ENCODE measurements at places on chromosomes 1 and 21.

- no peaks in the 10 kb centered on the region for H3K4me1 ChIP-seq
- no peaks in the 10 kb centered on the region for H3K27me3 ChIP-seq
- no peak overlapping the region for H3K27ac ChIP-seq
- no peak overlapping the region for H3K4me3 ChIP-seq
Measured at GRCh38 chr1:112744009-112744578, 29.0 kb upstream of the PPM1J start.

DNA sequence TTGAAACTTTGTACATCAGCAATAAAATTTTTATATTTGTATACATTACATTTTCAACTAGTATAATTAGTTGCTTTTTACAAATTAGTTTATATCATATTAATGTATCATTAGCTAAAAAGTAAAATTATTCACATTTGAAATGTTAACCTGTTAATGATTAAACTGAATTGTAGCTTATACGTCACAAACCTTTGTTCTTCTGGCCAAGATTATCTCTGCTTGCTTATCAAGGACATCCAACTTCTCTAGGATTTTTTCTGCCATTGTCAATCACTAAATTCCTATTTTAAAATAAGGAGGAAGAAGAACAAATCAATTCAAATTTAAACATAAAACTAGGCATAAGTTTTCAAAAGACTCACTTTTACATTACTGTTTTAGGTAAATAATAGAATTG lies 7.8 kb downstream of the C1orf141 start:
- no peak overlapping the region for H3K4me3 ChIP-seq
- H3K27me3 ChIP-seq: no peaks in the 10 kb centered on the region
- no peaks in the 10 kb centered on the region for H3K36me3 ChIP-seq
- DNase-seq: no peak
- no peak overlapping the region for H3K27ac ChIP-seq

DNA sequence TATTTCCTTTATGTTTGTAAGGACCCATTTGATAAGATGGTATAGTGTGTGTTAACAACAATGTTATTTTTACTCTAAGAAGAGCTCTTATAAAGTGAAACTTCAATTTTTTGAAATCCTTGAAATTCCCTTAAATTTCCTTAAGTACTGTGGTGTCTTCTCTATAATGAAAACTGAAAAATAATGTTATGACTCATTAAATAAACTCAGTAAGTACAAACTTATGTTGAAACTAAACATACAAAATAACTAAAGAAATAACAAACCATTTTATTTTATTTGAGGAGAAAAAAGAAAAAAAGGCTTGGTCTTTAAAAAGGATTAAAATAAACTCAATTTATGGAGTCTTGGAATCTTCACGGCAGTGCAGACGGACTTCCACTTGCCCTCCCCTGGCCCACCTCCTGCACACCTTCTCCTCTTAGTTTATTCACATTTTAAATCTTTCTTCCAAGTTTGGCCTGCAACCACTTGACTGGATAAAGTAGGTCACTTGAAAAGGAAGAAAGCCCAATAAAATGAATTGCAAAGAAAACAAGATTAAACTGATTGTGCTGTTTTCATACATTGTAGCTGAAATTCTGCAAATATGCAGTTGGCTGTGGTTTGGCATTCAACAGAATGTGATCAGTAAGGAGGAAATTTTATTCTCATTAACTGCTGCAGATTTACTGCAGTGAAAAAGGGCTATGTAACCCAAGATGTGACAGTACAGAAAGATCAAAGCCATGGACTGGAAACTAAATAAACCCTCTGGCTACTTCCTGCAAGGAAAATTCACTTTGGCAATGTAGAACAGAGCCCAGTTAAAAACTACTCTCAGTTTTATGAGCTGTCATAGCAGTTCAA lies 48.5 kb upstream of the SCYL3 start:
- no peaks in the 10 kb centered on the region for H3K36me3 ChIP-seq
- DNase-seq: no peak
- H3K4me1 ChIP-seq: no peaks in the 10 kb centered on the region
- H3K27me3 ChIP-seq: no peaks in the 10 kb centered on the region
- H3K4me3 ChIP-seq: no peak overlapping the region
- no peak overlapping the region for H3K27ac ChIP-seq

DNA sequence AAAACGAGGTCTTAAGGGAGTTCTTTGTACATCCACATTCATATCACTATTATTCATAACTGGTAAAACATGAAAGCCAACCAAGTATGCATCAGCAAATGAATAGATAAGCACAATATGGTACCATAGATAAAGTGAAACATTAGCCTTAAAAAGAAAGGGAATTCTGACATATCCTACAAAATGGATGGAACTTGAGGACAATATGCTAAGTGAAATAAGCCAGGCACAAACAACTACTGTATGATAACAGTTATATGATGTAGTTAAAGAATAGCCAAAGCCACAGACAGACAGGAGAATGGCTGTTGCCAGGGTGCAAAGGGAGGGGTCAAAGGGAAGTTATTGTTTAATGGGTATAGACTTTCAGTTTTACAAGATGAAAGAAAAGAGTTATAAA lies 148.9 kb downstream of the EIF4G3 start:
- no peak overlapping the region for H3K4me3 ChIP-seq
- H3K27ac ChIP-seq: no peak overlapping the region
- H3K36me3 ChIP-seq: no peaks in the 10 kb centered on the region
- DNase-seq: no peak
- no peaks in the 10 kb centered on the region for H3K27me3 ChIP-seq
- no peaks in the 10 kb centered on the region for H3K4me1 ChIP-seq

- H3K27ac ChIP-seq: no peak overlapping the region
- H3K36me3 ChIP-seq: no peaks in the 10 kb centered on the region
- H3K4me3 ChIP-seq: no peak overlapping the region
- no peak for DNase-seq
- H3K4me1 ChIP-seq: no peaks in the 10 kb centered on the region
Measured at GRCh38 chr1:183124259-183124658, 61.8 kb upstream of the LAMC2 start.

DNA sequence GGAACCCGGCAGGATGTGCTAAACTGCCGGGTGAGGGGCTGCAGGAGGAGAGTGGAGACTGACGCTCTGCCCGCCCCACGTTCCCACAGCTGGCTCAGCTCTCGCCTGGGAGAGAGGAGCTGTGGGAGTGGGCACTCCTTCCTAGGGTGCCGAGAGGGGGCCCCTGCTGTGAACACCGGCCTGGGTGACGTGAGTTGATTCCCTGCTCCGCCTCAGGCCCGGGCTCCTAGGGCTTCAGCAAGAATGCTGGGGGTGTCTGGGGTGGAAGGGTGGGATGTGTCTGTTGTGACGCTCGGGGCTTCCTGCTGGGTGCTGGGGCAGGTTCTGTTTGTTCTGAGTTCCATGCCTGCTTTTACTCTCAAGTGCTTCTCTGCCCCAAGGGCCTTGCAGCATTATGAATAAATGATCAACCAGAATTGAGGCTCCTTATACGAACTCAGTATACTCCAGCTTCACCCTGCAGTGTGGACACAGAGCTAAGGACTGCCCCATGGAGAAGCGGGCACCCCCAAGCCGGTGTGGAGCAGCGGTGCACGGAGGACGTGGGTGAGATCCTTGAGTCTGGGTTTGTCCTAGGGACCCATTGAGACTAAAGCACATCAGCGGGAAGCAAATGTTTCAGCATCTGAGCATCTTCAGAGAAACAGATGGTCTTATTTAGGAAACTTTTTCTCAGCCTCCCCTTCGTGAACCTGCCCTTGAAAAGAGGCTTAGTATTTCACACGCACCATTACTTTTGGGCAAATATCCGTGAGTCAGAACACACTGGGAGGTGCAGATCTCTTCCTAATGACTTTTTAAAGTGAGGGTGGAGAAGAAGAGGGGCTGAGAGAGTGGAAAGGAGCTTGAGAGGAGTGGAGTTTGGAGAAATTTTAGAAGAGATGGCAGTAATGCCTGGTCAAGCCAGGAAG lies 41.7 kb downstream of the SYT6 start:
- DNase-seq: no peak
- H3K27ac ChIP-seq: no peak overlapping the region
- H3K36me3 ChIP-seq: no peaks in the 10 kb centered on the region
- no peaks in the 10 kb centered on the region for H3K27me3 ChIP-seq

- no peaks in the 10 kb centered on the region for H3K27me3 ChIP-seq
- DNase-seq: no peak
- H3K4me1 ChIP-seq: no peaks in the 10 kb centered on the region
- no peak overlapping the region for H3K27ac ChIP-seq
Measured at GRCh38 chr1:239772446-239772845, 319.2 kb upstream of the FMN2 start.

GRCh38 chr1:179303200-179303785 lies 9.7 kb downstream of the SOAT1 start:
- H3K4me3 ChIP-seq: no peak overlapping the region
- H3K36me3 ChIP-seq: peaks cover 6% of the 10 kb centered on the region
- H3K27me3 ChIP-seq: no peaks in the 10 kb centered on the region
- no peak for DNase-seq

- no peak overlapping the region for H3K4me3 ChIP-seq
- no peak overlapping the region for H3K27ac ChIP-seq
- no peaks in the 10 kb centered on the region for H3K27me3 ChIP-seq
- DNase-seq: no peak
Measured at GRCh38 chr1:28323720-28324119, 5.1 kb upstream of the MED18 start.

- H3K4me3 ChIP-seq: no peak overlapping the region
- H3K36me3 ChIP-seq: no peaks in the 10 kb centered on the region
- no peaks in the 10 kb centered on the region for H3K27me3 ChIP-seq
- no peak for DNase-seq
Measured at GRCh38 chr1:38310079-38310478, 263.5 kb upstream of the POU3F1 start.

DNA sequence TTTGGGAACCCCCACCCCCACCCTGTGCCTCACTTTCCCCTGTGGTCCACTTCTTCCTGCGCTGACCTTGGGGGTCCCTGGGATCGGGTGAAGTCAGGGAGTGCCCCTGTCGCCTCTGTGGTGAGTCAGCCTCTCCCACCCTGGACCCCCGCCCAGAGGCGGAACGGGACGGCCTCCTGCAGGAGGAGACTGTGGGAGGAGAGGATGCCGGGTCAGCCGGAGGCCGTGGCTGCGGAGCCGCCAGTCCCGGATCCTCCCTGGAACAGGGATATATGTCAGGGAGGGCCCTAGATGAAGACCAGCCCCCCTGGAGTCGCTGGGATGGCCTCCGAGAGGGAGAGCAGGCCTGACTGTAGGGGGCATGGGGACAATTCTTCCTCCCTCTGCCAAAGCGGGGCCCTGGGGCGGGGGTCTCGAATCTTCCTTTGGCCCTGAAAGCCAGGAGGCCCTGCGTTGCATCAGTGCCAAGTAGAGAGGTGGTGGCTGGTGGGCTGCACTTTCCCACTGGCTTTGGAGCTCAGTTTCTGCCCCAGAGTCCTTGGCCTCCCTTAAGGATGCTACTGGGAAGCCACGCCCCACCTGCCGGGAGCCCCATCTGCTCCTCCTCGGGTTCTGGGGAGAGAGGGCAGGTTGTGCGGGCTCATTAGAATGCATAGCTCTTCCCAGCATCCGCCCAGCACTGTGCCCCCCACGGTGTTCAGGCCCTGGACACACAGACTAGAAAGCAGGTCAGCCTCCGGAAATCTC lies 930 bp downstream of the ARHGEF10L start:
- no peak for DNase-seq
- no peaks in the 10 kb centered on the region for H3K4me1 ChIP-seq
- H3K4me3 ChIP-seq: no peak overlapping the region

DNA sequence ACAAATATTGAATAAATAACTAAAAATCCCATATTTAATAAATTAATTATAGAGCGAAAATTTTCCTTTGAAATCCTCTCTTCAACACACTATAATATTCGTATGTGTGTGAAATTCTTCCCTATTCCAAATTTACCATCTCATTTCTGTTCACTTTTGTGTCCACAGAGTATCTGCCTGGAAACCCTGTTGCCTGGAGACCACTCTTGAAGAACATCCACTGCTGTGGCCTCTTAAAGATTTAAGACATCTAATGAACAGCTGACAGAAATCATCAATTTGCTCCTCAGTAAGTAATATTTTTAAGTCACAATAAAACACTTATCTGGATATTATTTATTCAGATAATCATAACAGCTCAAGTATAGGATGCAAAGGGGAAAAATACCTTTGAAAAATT lies 69.7 kb downstream of the CYYR1 start:
- no peak overlapping the region for H3K27ac ChIP-seq
- H3K4me3 ChIP-seq: no peak overlapping the region
- H3K27me3 ChIP-seq: no peaks in the 10 kb centered on the region
- no peaks in the 10 kb centered on the region for H3K36me3 ChIP-seq
- H3K4me1 ChIP-seq: no peaks in the 10 kb centered on the region

- no peak overlapping the region for H3K4me3 ChIP-seq
- H3K27ac ChIP-seq: no peak overlapping the region
- H3K27me3 ChIP-seq: no peaks in the 10 kb centered on the region
- no peak for DNase-seq
- no peaks in the 10 kb centered on the region for H3K36me3 ChIP-seq
- H3K4me1 ChIP-seq: no peaks in the 10 kb centered on the region
Measured at GRCh38 chr1:3133686-3134085, 64.7 kb downstream of the PRDM16 start.

- H3K4me3 ChIP-seq: no peak overlapping the region
- no peak for DNase-seq
- no peaks in the 10 kb centered on the region for H3K36me3 ChIP-seq
Measured at GRCh38 chr1:43065616-43066399, 106.3 kb downstream of the EBNA1BP2 start.

DNA sequence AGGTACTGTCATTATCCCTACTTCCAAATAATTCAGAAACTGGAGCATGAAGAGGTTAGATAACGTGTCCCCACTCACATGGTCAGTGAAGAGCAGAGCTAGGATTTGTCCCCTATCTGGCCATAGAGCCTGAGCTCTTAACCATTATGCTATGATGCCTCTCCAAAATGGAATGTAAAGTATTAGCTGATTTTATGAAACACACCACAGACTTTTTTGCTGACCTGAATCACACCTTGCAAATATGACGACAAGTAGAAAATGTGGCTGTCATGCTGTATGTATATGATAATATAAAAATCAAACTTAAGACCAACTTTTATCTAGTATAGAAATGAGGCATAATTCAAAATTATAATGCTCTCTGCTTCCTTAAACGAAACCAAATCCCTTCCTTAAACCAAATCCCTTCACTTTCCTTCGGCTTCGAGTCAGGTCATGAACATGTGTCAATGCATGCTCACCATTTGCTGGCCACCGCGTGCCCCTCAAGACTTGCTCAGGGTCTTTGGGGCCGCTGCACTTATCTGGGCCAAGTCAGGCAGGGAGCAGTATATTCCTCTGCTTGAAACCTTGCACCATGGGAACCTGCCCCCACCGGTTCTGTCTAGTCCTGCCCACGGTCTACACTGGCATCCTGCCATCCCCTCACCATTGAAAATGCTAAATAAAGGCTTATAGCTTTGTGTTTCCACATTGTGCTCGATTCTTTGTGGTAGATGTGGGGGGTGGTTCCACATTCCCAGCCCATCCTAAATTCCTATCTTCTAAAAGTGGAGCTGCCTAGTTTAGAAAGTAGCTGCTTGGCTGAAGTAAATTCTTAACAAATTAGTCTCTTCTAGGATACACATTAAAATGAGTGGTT lies 1.6 kb upstream of the TMCC2 start:
- DNase-seq: no peak
- H3K36me3 ChIP-seq: no peaks in the 10 kb centered on the region
- H3K4me1 ChIP-seq: peaks cover 10% of the 10 kb centered on the region
- no peaks in the 10 kb centered on the region for H3K27me3 ChIP-seq
- H3K4me3 ChIP-seq: no peak overlapping the region
- H3K27ac ChIP-seq: no peak overlapping the region
